CD8-positive, alpha-beta memory T cell (primary cell): ENCODE measurements at places on chromosomes 11 and 22.

- no peak overlapping the region for H3K27ac ChIP-seq
- no peak overlapping the region for H3K4me3 ChIP-seq
- no peaks in the 10 kb centered on the region for H3K4me1 ChIP-seq
- no peaks in the 10 kb centered on the region for H3K36me3 ChIP-seq
- peaks cover 6% of the 10 kb centered on the region for H3K27me3 ChIP-seq
- DNase-seq = no peak
Measured at GRCh38 chr11:134822897-134823296, 410.9 kb upstream of the B3GAT1 start.

DNA sequence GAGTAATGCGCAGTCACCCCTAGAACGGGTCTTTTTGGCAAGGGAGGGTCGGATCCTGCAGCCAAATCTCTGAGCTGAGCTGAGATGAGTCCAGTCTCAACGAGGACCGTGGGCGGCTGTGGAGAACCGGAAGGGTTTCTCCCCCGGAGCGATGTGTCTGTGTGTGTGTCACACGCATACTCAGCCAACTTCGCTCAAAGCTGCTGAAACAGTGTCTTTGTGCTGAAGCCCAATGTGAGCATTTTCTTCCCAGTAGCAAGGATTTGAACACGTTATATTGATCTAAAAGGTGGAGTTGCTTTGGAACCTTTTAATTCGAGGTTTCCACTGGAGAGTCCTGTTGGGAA lies 1.4 kb upstream of the CELSR1 start:
- H3K4me3 ChIP-seq = no peak overlapping the region
- H3K27me3 ChIP-seq = peaks cover 13% of the 10 kb centered on the region
- DNase-seq = no peak
- H3K36me3 ChIP-seq = no peaks in the 10 kb centered on the region

DNA sequence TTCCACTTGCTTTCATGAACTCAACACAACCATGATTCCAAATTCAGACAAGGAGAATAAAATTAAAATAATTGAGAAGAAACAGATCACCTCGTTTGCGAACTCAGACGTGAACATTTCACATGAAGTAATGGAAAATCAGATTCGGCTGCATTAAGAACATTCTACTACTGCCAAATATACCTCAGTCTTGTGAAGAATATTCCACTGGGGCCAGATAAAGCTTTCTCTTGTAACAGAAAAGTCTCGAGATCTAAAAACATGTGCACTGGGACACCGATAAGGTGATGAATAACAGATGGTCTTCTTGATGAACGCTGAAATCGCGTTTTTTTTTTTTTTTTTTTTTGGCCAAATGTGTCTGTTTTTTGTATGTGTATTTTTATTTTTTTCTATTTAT lies 761.1 kb downstream of the BRD1 start:
- H3K27me3 ChIP-seq = no peaks in the 10 kb centered on the region
- no peaks in the 10 kb centered on the region for H3K4me1 ChIP-seq
- H3K27ac ChIP-seq = no peak overlapping the region

DNA sequence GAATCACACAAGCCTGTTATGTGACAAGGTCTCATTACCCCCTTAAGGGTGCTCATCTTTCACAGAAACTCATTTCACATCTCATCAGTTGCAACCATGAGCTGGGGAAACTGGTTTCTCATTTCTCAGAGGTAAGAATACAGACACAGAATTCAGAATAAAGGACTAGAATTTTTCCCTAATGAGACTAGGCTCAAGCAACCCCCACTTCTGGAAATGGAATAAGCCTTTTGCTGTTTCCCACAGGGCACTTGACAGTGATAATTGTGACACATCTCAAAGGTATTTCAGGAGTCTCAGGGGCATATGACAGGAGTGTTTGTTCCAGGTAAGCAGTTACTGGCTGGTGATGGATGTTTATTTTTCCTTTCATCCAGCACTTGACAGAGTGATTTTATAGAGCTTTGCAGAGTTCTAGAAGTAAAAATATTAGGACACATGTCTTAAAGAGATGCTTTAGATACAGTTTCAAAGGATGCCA lies 112.9 kb upstream of the DDI1 start:
- no peak overlapping the region for H3K27ac ChIP-seq
- no peak overlapping the region for H3K4me3 ChIP-seq
- no peaks in the 10 kb centered on the region for H3K36me3 ChIP-seq
- H3K4me1 ChIP-seq = no peaks in the 10 kb centered on the region
- no peaks in the 10 kb centered on the region for H3K27me3 ChIP-seq

DNA sequence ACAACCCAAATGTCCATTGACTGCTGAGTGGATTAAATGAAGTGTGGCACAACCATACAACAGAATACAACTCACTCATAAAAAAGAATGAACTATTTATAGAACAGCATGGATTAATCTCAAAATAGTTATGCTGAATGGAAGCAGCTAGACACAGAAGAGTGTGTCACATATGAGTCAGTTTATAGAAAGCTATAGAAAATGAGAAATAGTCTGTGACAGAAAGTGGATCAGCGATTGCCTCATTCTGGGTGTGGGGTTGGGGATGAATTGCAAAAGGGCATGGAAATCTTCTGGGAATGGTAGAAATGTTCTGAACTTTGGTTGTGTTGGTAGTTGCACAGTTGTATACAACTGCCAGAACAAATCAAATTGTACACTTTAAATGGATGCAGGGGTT lies 37.4 kb downstream of the PRR5L start:
- no peak for DNase-seq
- no peaks in the 10 kb centered on the region for H3K4me1 ChIP-seq
- no peaks in the 10 kb centered on the region for H3K36me3 ChIP-seq
- no peak overlapping the region for H3K27ac ChIP-seq

DNA sequence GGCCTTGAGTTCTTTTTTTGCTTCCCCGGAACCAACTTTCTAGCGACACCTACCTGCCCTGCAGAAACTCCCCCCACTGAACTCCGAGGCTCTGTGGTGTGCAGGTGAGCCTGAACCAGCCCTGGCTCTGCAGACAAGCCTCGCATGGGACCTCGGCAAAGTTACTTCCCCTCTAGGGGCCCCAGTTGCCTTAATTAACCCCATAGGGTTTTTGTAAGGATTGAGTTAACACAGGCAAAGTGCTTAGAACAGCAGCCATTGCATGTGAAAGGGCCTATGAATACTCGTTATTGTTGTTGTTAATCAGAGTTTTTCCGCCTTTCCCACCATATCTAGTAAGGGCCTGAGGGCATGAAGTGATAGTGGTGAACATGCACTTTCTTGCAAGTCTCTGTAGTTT lies 12.6 kb upstream of the SYT13 start:
- H3K4me3 ChIP-seq = no peak overlapping the region
- H3K4me1 ChIP-seq = no peaks in the 10 kb centered on the region
- H3K36me3 ChIP-seq = no peaks in the 10 kb centered on the region
- DNase-seq = no peak
- H3K27me3 ChIP-seq = no peaks in the 10 kb centered on the region
